ENCODE measurements at places on chromosomes 1 and 21.

DNA sequence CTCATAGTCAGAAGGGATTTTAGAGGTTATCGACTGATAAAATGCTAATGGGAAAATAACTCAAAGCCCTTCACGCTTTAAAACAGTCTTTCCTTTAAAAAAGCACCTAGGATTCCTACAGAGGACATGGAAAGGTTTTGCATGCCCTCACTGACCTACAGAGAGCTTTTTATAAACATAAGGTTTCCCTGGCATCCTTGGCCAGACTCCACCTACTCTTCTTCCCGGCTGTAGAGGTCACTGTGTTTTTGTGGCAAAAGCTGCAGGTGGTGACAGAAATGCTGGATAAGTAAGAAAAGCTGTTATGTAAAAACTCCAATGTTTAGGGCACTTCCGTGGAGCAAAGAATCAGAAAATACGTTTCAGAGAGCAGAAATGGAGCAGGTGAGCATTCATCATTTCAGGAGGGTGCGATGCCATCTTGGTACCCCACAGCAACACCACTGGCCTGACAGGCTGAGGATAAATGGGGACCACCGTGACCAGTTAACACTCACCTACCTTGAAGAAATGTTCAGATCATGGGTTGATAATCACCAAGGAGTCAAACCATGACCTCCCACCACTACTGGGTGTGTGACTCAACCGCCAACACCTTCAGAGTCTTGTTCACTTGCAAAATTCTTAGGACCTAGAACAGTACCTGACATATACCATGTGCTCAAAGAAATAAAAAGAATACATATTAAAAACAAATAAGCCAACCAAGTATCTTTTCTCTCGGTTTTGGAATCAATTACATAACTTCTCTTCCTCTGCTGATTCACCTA lies 46.6 kb downstream of the SSBP3 start:
- no peak for ATAC-seq

DNA sequence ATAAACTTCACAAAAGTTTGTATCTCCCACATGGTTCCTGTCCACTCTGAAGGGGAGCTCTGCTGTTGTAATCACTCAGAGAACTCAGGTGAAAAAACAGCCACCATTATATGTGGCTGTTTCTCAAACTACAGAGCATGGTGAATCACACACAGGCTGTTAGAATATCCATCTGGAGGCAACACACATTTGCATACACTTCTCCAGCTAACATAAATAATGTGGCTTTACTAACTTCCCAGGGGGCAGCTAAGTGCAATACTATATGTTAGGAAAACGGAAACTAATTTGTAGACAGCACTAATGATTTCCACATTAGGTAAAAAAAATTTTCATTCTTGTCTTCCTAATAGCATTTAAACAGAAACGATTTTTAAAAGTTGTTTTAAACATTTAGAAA lies 49.3 kb downstream of the PTGFR start:
- ATAC-seq = no peak

- peak; percentile 99 for ATAC-seq
Measured at GRCh38 chr1:229024528-229025130, 246.3 kb upstream of the RAB4A start.

GRCh38 chr1:200963076-200963475 lies 60.4 kb downstream of the KIF21B start:
- ATAC-seq = no peak
